ENCODE measurements at places on chromosomes 7 and 10.

DNA sequence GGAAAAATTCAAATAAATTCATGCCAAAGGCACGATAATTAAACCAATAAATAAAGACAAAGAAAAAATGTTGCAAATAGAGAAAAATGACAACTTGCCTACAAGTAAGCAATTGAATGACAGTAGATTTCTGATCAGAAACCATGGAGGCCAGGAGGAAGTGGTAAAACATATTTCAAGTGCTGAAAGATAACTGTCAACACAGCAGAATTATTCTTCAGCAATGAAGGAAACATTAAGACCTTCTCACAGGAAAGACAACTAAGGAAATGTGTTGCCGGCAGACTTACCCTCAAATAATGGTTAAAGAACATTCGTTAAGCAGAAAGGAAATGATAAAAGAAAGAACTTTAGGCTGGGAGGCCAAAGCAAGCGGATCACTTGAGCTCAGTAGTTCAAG is 30.4 kb downstream of the RUNDC3B start:
- DNase-seq, result no peak

- no peak for DNase-seq
These were observed 31.4 kb downstream of the ARMC3 start for GRCh38 chr10:22959292-22959691.

- DNase-seq, result no peak
These were observed 45.1 kb downstream of the ASB4 start for GRCh38 chr7:95530881-95531280.

DNA sequence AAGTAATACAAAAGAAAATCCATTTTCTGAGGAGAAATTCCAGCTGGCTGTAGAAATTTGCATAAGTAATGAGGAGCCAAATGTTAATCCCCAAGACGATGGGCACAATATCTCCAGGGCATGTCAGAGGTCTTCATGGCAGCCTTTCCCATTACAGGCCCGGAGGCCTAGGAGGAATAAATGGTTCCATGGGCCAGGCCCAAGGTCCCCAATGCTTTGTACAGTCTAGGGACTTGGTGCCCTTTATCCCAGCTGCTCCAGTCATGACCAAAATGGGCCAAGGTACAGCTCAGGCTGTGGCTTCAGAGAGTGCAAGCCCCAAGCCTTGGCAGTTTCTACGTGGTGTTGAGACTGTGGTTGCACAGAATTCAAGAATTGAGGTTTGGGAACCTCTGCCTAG is 182.5 kb downstream of the GPR158 start:
- DNase-seq, result no peak

DNA sequence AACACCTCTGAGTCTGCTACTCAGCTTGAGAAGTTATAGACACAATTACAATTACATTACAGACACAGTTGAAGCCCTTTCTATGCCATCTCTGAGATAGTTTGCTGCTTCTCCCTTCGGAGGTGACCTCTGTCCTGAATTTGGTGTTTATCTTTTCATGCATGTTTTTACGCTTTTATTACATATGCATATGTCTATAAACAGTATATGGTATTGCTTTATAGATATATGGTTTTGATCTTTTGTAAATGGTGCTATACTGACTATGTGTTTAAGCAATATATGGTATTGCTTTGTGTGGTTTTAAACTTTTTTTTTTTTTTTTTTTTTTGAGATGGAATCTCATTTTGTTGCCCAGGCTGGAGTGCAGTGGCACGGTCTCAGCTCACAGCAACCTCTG is 48.4 kb downstream of the HK1 start:
- DNase-seq, result no peak

DNA sequence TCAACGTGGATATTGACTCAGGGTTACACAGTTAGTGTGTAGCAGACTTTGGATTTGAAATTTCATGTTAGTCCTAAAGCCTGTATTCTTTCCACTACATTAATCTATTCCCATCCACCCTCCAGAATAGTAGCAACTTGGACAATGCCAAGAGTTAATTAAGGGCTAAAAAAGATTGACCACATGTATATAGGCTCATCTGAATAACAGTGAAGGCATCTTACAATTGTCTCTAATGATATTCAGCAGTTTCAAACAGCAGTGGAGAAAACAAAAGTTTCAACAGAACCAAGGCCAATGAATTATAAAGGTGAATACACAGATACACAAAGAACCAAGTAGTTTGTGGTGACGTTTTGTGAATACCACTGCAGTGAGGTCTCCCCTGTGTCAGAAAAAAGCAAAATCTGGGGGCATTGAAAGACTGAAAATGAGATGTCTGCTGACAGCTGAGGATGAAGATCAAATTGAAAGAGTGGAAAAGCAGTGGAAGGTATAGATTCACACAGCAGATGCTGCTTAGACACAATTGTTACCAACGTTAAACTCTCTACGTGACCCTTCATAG is 202.8 kb downstream of the SEMA3E start:
- no peak for DNase-seq

- DNase-seq, result no peak
These were observed 29.9 kb upstream of the PBLD start for GRCh38 chr10:68362590-68362989.

GRCh38 chr10:55464083-55464482 is 663.1 kb upstream of the PCDH15 start:
- DNase-seq, result no peak

DNA sequence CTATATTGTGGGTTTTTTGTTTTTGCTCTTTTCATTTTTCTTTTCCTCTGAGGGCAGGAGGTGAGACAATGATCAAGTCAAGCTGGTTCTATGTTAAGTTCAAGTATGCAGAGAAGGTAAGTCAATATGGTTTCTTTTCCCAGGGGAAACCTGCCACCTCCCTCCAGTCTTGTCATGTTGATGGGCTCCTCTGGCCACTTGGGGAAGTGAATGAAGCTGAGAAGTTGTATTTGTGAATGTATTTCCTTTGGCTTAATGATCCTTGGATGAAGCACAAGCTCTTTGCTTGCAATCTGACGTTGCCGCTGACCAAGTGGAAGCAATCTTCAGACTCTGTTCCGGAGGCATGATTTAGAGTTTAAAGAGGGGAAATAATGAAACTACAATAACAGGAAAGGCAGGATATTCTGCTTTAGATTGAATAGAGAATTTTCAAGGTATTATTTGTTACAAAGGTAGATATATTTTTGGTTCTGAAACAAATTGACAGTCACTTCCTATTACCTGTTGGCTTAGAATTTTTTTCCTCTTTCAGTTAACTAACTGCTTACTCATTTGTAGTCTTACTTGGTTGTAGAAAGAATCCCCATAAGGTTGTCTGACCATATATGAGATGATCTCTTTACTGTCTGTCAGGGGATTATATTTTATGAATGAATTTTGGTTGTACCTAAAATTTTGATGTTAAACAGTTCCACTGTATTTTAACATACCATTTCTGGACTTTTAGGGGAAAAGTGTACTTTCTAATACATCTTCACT is 369.6 kb downstream of the AUTS2 start:
- no peak for DNase-seq

GRCh38 chr10:46542567-46543465 is 13.6 kb downstream of the GPRIN2 start:
- DNase-seq, result no peak

DNA sequence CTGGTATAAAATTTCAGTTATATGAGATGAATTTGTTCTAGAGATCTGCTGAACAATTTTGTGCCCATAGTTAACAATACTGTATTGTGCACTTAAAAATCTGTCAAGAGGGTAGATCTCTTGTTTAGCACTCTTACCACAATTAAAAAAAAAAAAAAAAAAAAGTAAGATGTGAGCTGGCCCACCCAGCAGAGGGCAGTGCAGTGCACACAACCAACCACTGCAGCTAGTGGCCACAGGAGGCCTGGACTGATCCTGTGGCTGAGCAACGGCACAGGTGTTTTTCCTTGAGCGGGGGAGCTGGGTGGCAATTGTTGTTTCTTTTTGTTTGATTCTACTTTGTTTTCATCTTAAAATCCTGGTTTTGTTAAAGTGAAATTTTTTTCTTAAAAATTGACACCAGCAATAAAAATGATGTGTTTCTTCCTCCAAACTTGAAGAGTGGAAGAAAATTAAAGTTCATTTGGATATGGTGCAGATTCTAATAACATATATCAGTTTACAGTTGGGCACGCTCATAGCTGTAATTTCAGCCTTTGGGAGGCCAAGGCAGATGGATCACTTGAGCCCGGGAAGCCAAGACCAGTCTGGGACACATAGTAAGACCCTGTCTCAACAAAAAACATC is 171.1 kb upstream of the TBX20 start:
- DNase-seq, result peak; percentile 45

DNA sequence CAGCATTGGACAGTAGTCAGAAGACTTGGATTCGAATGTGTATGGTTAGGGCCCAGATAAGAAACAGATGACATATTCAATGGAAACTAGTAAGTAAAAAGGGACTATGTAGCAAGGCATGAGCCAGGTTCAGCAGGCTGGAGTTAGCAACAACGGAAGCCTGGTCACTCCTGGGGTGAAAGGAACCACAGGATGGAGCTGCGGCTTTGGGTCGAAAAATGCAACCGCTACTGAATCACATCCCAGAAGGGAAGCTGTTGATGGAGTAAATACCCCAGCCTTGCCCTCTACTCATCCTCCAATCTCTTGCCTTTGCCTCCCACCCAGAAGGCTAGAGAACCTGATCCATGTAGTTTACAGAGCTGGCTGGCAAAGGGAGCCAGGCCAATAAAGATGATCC is 37.5 kb upstream of the EGR2 start:
- no peak for DNase-seq

DNA sequence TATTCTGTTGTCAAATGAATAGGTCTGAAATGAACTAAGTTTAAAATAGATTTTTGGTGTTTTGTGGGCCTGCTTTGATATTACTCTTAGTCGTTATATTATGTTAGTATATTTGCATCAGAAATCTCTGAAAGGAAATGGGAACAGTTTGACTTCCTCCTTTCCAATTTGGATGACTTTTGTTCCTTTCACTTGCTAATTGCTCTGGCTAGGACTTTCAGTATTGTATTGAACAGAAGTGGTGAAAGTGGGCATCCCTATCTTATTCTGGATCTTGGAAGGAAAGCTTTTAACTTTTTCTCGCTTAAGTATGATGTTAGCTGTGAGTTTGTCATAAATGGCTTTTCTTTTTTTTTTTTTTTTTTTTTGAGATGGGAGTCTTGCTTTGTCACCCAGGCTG is 273.6 kb upstream of the DKK1 start:
- DNase-seq, result no peak

DNA sequence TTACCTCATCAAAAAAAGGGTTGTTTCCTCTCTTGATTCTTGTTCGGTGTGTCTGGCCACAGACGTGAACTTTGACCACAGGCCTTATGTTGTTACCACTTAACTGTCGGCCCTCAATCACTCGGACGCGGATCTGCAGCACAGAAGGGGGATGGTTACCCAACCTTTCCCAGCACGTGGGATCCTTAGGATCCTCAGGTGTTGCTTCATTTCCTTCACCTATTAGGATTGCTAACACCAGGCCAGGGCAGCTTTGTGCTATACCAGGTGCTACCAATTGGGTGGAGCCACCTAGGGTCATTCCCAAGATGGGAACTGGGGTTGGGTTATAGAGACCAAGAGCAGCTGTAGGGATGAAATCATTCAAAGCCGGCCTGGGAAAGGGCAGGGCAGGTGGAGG is 73.4 kb downstream of the MYOF start:
- no peak for DNase-seq

- DNase-seq, result no peak
These were observed 184.7 kb upstream of the PCDH15 start for GRCh38 chr10:54985732-54986131.
